ENCODE measurements at places on chromosomes 3 and 15. TPM values are rescaled to one million over a fixed set of nuclear protein-coding genes. Genes with fewer than 3 reads are reported as not detected.

ITGA11 gene
- 0.08 TPM for polyA plus RNA-seq

SPINK8 gene
- not detected for polyA plus RNA-seq

CELF6 gene
- 0.61 TPM for polyA plus RNA-seq

SLC15A2 gene
- polyA plus RNA-seq: not detected

SLC28A2 gene
- 0.25 TPM for polyA plus RNA-seq

DHFR2 gene
- polyA plus RNA-seq: 1.1 TPM

APOD gene
- polyA plus RNA-seq: 76.9 TPM

ADAMTS7 gene
- polyA plus RNA-seq: 1.7 TPM

C2CD4A gene
- 2.6 TPM for polyA plus RNA-seq

OR5H6 gene
- not detected for polyA plus RNA-seq

PLA2G4E gene
- 0.78 TPM for polyA plus RNA-seq

LSMEM2 gene
- polyA plus RNA-seq: 0.31 TPM

CCNB2 gene
- 3.1 TPM for polyA plus RNA-seq
